ENCODE measurements at places on chromosomes 13 and 19.

DNA sequence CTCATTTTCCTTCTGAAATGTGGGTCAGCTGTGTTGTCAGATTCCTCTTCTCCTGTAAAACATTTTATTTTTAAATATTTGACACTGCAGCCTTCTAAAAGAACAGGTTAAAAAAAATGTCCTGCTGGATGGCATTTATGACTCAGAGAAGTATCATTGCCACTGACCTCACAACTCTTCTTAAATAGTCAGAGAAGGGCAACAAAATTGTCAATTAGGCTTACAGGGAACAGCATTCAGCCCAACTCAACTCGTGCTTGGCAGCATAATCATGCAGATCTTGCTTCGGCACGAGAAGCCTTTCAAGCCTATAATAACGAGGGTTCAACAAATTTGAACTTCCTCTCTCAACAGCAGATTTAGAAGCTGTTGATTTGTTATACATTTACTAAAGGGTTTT lies 296.7 kb upstream of the DACH1 start:
- no peak for DNase-seq

DNA sequence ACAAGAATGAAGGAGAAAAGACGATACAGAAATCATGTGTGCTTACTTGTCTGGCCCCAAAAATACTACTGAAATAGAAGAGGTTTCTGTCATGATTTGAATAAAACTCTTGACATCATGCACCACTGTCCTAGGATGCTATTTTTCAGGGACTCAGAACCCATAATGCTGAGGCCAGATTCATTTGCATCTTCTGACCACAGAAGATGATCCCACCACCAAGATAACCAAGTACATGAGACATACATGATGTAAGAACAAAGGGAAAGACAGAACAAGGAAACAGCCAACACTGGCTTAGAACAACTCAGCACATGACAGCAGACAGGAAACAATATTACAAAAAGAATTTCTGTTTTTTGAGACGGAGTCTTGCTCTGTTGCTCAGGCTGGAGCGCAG lies 2.5 kb downstream of the ZNF552 start:
- no peak for DNase-seq

GRCh38 chr13:24365191-24365590 lies 55.8 kb downstream of the C1QTNF9 start:
- no peak for DNase-seq

DNA sequence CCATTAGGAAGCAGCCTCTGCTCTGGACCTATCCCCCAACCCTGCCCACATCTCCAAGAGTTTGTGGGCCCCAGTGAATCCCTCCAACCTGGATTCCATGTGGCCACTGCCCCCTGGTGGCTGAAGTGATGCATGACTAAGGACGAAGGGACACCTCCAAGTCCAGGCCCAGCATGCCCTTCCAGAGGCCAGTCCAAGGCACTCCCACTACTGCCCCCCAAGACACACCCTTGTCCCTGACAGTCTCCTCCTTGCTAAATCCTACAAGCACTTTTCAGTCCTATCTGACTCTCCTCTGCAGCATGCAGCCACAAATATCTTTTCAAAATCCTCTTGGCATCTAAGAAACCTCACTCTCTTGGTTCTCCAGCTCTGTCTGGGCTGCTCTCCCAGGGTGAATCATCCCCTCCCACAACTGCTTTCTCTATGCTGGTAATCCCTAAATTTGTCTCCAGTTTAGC lies 33.0 kb downstream of the DEDD2 start:
- DNase-seq = peak; percentile 90

DNA sequence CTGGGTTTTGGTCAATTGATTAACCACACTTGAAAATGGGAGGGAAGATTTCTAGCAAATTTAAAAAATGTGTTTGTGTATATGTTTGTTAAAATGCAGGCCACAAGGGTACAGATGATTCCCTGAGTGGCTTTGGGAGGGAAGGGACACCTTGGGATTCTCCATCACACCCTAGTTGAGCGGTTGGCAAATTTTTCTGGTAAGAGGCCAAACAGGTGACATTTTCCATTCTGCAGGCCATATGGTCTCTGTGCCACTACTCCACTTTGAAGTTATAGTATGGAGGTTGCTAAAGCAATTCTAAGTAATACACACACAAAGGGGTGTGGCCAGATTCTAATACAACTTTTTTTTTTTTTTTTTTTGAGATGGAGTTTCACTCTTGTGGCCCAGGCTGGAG lies 12.9 kb upstream of the MED26 start:
- no peak for DNase-seq

DNA sequence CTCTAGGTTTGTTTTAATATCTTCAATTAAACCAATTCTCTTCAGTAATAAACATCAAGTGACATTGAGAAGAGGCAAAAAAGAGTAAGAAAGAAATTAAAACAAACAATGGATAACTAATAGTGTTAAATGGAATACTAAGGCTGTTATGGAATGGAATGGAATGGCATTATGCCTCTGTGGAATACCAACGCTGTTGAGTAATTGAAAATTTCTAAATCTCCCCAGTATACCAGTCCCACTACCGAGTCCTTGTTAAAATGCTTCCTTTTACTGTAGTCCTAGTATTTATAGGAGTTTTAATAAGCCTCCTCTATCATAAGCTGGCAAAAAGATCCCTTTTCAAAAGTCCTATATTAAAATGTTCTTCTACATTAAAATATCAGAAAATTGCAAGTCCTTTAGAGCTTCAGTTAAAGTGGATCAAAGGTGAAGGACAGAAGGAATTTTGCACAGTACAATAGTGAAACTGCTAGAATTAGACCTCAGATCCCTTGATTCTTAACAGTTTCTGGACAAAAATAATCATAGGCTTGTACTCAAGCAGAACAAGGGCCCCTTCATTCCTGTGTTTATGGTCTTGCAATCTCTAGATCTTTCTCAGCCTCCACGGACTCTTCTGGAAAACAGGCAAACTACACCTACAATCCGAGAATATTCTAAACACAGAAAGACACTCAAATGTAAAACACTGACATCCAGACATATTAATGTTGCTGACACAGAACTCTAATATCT lies 128.2 kb downstream of the PCDH9 start:
- DNase-seq = no peak

DNA sequence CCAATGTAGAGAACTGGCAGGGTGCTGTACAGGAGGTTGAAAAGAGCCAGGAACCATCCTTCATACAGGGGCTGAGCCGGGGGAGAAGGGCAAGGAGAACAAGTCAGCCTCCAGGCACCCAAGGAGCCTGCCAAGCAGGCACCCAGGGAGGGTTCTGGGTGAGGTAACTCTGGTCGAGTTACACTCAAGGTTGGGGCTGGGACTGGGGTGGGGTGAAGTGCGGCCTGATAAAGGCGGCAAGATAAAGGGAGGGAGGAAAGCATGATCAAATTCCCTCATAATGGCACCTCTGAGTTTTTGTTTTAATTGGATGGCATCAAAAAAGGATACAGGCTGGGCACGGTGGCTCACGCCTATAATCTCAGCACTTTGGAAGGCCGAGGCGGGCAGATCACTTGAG lies 25.0 kb downstream of the ATP8B3 start:
- no peak for DNase-seq

DNA sequence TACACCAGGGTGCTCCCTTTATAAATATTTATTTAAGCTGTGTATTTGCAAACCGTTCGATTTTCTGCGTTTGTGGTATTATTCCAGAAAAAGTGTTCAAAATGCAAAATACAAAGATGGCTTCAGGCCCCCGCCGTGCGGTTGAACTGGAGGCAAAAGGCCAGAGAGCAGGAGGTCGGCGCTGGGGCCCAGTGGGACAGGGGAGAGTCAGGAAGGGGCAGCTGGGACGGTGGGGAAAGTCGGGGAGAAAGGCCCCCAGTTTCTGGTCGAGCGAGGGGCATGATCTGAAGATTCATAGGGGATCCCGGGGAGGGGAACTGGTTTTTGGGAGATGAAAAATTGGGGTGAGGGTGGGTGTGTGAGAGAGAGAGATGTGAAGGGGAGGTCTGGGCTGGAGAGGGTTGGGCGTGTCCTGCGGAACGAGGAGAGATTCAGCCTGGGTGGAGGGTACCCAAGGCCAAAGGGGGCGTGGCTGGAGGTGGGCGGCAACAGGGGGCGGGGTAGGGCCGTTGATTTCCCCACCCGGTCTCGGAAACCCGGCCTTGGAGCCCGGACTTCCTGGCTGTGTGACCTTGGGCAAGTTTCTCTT lies 678 bp downstream of the ISOC2 start:
- DNase-seq = peak; percentile 72

DNA sequence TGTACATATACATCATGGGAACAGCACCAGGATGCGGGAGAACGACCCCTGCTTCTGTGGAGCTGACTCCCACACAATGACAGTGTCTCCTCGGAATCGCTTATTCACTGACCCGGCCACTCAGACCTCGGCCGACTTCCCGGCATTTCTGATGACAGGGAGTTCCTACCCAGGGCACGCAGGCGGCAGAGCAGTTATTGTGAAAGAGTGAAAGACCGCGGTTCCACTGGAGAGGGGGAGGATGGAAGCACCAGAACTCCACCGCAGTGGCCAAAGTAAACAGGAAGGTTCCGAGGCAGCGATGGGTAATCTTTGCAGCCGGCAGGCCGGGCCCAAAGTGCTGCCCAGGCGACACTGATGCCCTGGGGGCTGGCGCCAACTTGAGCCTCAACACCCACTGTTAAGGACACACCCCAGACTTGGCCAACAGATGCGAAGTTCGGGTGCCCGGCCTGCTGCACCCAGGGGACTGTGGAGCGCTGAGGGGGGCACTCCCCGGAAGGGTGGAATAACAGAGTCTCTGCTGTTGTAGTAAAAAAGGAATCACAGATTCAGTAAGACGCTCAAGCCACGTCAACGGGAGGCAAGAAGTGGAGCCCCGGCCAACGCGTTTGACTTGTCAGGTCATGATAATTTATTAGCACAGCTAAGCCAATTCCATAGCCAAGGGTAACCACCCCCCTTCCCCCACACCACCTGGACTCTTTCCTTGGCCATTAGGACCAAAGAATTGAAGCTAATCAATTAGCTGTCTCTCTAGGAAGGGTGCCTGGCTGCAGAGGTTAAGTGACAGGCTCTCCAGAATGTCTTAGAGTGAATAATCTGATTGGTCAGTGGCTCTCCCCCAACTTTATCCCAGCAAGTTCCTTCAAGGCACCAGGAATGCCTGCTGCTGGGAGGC lies 5.8 kb downstream of the MLLT1 start:
- peak; percentile 53 for DNase-seq

DNA sequence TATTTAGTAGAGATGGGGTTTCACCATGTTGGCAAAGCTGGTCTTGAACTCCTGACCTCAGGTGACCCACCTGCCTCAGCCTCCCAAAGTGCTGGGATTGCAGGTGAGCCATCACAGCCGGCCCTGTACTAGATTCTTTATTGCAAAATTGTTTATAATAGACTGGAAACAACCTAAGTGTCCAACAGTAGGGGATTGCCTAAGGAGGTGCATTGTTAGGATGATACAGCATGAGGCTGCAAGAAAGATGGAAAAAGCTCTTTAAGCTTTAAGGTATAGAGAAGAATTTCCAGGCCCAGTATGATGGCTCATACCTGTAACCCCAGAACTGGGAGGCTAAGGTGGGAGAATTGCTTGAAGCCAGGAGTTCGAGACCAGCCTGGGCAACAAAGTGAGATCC lies 8.2 kb downstream of the BCAT2 start:
- no peak for DNase-seq

DNA sequence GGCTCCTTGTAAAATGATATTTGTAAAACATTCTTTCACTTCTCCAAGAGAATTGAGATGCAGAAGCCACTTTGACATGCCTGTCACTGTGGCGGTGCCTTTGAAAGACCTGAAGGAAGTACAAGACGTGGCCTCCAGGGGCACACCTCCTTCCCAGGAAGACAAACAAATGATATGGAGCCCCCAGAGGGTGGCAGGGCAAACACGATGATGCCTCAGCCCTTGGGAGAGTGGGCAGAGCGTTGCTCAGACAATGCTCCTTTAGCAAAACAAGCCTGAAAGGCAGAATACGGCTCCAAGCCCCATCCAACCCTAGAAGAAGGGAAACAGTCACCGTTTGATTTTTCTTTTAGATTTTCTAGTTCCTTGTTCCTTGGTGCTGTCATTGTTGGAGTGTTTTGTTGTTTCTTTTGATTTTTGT lies 9.2 kb upstream of the ATP12A start:
- no peak for DNase-seq

DNA sequence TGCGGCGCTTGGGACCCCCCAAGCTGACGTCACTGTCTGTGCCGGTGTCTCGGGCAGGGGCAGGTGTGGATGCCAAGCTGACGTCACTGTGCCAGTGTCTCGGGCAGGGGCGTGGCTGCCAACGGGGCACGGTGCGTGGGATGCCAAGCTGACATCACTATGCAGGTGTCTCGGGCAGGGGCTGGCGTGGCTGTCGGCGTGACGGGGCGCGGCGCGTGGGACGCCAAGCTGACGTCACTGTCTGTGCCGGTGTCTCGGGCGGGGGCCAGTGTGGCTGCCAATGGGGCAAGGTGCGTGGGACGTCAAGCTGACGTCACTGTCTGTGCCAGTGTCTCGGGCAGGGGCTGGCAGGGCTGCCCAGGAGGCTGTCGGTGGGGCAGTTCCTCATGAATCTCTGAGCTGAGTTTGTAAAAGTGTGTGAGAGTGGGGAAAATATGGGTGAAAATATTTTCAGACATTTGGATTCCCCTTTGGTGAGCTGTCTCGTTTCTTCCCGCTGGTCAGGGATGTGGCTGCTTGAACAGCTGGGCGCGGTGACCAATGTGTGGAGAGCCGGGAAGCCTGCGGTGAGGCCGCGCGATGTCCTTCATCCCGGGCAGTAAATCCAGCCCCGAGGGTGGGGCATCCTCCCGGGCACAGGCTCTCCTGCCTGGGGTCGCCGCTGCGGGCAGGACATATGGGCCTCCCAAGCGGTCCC lies 25.2 kb downstream of the MCF2L start:
- DNase-seq = no peak

DNA sequence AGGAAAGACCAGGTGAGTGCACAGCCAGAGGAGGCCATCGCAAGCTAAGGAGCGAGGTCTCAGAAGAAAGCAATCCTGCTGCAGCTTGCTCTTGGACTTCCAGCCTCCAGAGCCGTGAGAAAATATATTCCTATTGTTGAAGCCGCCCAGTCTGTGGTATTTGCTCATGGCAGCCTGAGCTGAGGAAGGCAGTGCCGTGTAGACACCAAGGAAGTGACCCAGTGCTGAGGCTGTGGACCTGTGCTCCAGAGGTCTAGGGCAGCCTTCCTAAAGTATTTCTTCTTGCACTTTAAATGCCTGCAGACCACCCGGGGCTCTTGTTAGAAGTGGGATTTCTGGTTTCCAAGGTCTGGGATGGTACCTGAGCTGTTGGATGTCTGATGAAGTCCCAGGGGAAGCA lies 158.5 kb upstream of the KL start:
- no peak for DNase-seq

- DNase-seq = peak; percentile 66
Observed at GRCh38 chr13:99980824-99981734, 505 bp upstream of the ZIC2 start.

- DNase-seq = peak; percentile 94
Observed at GRCh38 chr19:39824143-39825092, 9.5 kb downstream of the DYRK1B start.

All from activated effector memory CD4-positive, alpha-beta T cell treated with anti-CD3 and anti-CD28 coated beads, Interleukin-2, amount 50 U/mL, for 16 hours (primary cell).